ENCODE measurements at places on chromosomes 12 and 14.
A peak's percentile ranks its signal among the peaks of the same experiment; 100 is the strongest.

GRCh38 chr12:111825509-111825908, 16.5 kb upstream of the MAPKAPK5 start:
- DNase-seq = no peak

- DNase-seq = no peak
These were observed 180.3 kb downstream of the EMP1 start for GRCh38 chr12:13376610-13377373.

DNA sequence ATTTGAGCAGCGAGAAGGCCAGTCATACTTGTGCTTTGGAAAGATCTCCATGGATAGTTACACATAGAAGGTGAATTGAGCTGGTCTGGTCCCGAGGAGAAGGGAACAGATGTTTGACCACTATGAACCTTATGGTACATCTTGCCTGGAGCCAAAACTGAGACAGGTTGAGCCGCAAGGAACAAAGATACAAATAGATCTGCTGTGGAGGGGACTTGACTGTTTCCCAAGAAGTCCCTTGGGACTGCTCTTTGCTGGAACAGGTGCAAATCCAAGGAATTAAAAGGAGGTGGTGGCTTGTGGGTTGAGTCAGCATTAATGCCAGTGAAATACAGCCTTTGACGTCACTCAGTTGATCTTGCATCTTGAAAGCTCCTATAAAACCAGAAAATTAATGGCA, 68.8 kb upstream of the PRIMA1 start:
- no peak for DNase-seq

- peak; percentile 50 for DNase-seq
These were observed 122.9 kb downstream of the PRKCH start for GRCh38 chr14:61444215-61444768.

GRCh38 chr12:7751394-7751793, 4.2 kb upstream of the CLEC4C start:
- no peak for DNase-seq

- DNase-seq = no peak
These were observed 319.3 kb upstream of the NOVA1 start for GRCh38 chr14:26917086-26917485.

- no peak for DNase-seq
These were observed 111.0 kb downstream of the BEGAIN start for GRCh38 chr14:100476012-100476822.
